ENCODE measurements at places on chromosomes 2 and 18. TPM values are rescaled to one million over a fixed set of nuclear protein-coding genes. Genes with fewer than 3 reads are reported as not detected.

SS18 gene
- total RNA-seq, result 108 TPM

SLC30A3 gene
- 0.87 TPM for total RNA-seq

ASPRV1 gene
- total RNA-seq, result 0.11 TPM

AFF3 gene
- 3.1 TPM for total RNA-seq

HDAC4 gene
- 29.1 TPM for total RNA-seq

TCF7L1 gene
- total RNA-seq, result 2.3 TPM

CNTNAP5 gene
- not detected for total RNA-seq

RHOB gene
- 69.7 TPM for total RNA-seq

GPR35 gene
- 0.55 TPM for total RNA-seq

TRIM43 gene
- total RNA-seq, result not detected

CD226 gene
- 0.50 TPM for total RNA-seq

ZNF236 gene
- total RNA-seq, result 10.5 TPM

EFHD1 gene
- total RNA-seq, result not detected

OSR1 gene
- 3.9 TPM for total RNA-seq

MLPH gene
- total RNA-seq, result 110 TPM

Measured in uterine smooth muscle cell (primary cell).